CD8-positive, alpha-beta memory T cell (primary cell): ENCODE measurements at places on chromosomes 12 and 14. TPM values are rescaled to one million over a fixed set of nuclear protein-coding genes. Genes with fewer than 3 reads are reported as not detected.
A peak's percentile ranks its signal among the peaks of the same experiment; 100 is the strongest.

The NEDD8 gene
- 364 TPM for polyA plus RNA-seq

The HPD gene
- not detected for polyA plus RNA-seq

GRCh38 chr12:91349476-91349875, 166.9 kb upstream of the DCN start:
- no peak for DNase-seq
- no peaks in the 10 kb centered on the region for H3K4me1 ChIP-seq
- no peak overlapping the region for H3K27ac ChIP-seq
- no peaks in the 10 kb centered on the region for H3K27me3 ChIP-seq

DNA sequence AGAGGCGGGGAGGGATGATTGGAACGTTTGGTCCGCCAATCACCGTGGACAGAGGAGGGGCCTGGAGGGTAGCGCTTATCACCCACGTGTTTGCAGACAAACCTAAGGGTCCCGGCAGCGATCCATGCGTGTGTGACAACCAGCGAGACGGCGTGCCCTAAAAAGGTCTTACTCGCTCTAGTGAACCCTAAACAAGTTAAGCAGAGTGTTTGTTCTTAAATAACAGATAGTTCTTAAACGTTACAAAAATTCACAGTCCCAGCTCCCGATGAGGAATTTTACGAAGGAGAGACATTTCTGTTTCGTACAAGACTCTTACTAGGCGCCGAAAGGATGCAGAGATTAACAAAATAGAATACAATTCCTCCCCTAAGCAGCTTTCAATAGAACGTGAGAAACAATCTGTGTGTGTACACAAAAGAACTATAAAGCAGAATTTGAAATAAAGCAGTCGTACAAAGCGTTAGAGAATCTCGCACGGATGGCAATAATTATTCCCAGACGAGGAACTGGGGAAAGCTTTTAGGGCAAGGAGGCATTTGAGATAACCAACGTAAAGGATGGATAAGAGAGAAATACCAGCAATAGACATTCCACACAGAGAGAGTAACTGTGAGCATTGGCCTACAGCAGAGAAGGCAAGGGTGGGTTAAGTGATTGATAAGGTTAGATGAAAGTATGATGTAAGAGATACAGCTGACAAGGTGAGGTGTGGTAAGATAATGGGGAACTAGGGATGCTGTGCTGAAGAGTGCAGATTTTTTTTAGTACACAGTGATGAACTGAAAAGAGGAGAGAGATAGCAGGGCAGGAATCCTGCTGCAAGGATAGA, 831 bp upstream of the RPS6KA5 start:
- peak overlapping the region; percentile 94 for H3K27ac ChIP-seq
- H3K4me3 ChIP-seq: peak overlapping the region; percentile 42
- peaks cover 56% of the 10 kb centered on the region for H3K4me1 ChIP-seq
- DNase-seq: no peak

DNA sequence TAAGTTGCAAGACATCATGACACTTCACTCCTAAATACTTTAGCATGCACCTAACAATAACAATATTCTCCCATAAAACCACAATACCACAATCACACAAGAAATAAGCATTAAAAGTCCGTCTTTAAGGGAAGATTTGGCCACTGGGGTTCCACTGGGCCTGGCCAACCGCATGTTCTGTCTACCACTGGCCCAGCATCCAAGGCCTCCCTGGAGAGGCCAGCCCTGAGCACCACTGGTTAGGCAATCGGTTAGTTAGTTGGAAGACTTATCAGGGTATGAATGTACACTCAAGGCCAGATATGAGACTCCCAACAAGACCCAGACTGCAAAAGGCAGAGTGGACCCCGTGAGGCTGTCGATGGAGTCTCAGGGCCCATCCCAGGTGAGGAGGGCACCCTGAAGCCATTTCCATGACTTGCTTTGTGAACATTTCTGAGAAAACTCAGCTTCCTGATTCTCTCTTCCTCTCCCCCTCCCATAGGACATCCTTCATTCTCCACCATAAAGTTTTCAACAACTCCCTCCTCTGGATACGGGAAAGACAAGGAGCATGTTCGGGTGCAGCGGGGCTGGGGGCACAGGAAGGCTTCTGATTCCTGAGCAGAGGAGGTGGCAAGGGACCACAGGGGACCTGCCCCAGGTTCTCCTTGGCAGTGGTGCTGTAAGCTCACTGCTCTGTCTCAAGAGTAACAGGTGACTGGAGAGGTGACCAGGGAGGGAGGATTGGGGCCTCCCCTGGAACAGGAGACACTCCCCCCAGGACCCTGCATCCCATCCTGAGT, 5.9 kb downstream of the PXN start:
- no peak overlapping the region for H3K4me3 ChIP-seq
- peaks cover 6% of the 10 kb centered on the region for H3K36me3 ChIP-seq
- H3K27me3 ChIP-seq: no peaks in the 10 kb centered on the region
- DNase-seq: no peak
- H3K4me1 ChIP-seq: peaks cover 92% of the 10 kb centered on the region

- peak overlapping the region; percentile 37 for H3K4me3 ChIP-seq
- peaks cover 35% of the 10 kb centered on the region for H3K27me3 ChIP-seq
- H3K36me3 ChIP-seq: no peaks in the 10 kb centered on the region
- H3K4me1 ChIP-seq: peaks cover 8% of the 10 kb centered on the region
- DNase-seq: no peak
Measured at GRCh38 chr12:4910502-4911315, 1.0 kb downstream of the KCNA1 start.

- H3K27ac ChIP-seq: no peak overlapping the region
- H3K4me3 ChIP-seq: no peak overlapping the region
- no peaks in the 10 kb centered on the region for H3K36me3 ChIP-seq
- DNase-seq: no peak
Measured at GRCh38 chr14:72128629-72129028, 196.4 kb downstream of the RGS6 start.

DNA sequence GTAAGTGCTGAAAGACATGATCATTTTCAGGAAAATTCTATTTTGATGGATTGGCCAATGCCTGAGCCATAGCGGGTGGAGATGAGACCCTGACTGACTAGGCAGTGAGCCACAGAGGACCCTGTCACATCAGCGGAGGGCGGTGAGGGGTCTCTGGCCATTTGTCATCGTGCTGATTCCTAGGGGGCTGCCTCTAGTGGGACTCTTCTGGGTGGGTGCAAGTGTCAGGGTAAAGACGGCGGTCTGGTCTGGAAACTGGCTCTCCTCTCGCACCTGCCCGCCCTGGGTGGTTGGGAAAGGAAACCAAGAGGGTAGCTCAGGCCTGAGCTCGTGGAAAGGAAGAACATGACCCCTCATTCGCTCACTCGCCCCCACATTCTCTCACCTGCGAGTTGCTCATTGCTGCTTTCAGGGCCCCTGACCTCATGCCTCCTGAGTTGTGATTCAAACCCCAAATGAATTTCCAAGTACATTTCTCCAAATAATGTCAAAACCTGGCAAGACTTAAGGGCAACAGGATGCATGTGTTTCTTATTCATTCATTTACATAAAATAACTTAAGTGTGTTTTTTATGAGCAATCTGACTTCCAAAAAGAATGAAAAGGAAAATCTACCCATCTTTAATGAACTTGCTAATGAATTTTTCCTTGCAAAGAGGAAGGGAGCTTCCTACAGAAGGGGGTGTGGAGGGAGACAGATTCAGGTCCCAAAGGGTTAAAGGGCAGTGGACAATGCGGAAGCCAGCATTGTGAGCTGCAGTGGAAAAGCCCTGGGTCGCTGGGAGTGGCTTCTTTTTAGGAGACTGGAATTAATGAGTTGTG, 12.8 kb downstream of the MEG3 start:
- H3K27ac ChIP-seq: no peak overlapping the region
- H3K36me3 ChIP-seq: no peaks in the 10 kb centered on the region
- DNase-seq: no peak
- no peaks in the 10 kb centered on the region for H3K27me3 ChIP-seq
- no peak overlapping the region for H3K4me3 ChIP-seq
- H3K4me1 ChIP-seq: no peaks in the 10 kb centered on the region
